Esophagus squamous epithelium (tissue), 5 donors: ENCODE measurements at places on chromosomes 12 and 14.

- DNase-seq = no peak
Measured at GRCh38 chr12:30977537-30978349, 51.2 kb downstream of the TSPAN11 start.

GRCh38 chr12:22979854-22980469, 355.0 kb downstream of the ETNK1 start:
- no peak for DNase-seq

DNA sequence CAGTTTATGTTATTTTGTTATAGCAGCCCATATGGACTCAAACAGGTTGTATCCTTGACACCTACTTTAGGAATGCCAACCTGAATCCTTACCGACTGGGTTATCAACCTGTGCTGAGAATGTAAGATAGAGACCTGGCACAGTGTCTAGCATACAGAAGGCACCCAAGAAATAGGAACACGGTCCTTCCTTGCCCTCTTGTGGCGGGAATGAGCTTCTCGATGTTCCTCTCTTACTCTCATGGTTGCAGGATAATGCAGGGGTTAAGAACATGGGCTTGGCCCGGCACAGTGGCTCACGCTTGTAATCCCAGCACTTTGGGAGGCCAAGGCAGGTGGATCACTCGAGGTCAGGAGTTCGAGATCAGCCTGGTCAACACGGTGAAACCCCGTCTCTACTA, 6.5 kb downstream of the C12orf43 start:
- no peak for DNase-seq

DNA sequence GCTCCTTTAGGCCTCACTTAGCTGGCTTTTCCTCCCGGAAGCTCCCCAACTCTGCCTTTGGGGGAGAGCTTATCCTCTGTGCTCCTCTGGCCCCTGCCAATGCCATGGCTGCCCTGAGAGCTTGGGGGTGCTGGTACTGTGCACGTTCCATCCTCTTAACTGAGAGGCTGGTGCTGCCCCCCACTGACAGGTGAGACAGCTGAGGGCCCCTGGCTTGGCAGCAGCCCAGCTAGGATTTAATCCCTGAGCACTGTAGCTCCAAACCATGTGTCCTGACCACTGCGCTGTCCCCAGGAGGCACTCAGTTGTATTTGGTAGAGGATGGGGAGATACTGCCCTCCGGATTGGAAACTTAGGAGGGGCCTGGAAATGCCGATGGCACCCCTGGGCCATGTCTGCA, 46.1 kb downstream of the UBE3B start:
- no peak for DNase-seq

DNA sequence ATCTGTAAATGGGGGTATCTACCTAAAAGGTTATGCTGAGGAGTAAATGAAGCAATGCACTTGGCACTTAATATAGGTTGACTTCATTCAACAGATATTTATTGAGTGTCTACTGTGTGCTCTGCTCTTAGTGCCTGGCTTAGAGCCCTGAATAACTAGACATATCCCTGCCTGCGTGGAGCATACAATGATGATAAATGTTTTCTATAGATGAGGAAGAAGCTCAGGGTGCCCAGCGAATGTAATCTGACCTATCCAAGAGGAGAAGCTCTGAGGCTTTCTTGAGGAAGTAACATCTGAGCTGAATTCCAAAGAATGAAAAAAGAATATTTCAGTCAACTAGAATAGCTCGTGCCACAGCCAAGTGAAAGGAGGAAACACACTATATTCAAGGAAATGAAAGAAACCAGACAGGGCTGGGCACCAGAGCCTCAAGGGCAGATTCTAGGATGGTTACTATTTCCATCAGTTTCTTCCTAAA, 17.9 kb upstream of the HIGD1C start:
- no peak for DNase-seq

DNA sequence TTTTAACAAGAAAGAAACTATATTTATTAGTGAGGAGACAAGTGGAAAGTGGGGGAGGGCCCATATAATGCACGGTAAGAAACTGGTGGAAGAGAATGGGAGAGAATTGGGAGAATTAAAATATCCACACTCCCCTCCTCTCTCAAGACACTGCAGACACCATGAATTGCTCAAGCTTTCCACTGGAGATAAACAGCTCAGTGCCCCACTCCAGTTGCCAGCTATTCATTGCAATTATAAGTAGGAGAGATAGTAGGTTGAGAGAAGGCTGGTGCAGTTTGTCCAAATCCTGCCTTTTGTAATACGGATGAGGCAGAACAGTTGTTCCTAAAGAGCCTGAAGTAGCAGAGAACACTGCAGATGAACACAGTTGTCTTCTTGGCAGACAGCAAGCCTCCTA, 38.2 kb downstream of the DCAF5 start:
- no peak for DNase-seq

- DNase-seq = no peak
Measured at GRCh38 chr12:12779529-12779928, 5.9 kb upstream of the APOLD1 start.

GRCh38 chr12:96578526-96579125, 89.2 kb downstream of the CFAP54 start:
- DNase-seq = no peak

DNA sequence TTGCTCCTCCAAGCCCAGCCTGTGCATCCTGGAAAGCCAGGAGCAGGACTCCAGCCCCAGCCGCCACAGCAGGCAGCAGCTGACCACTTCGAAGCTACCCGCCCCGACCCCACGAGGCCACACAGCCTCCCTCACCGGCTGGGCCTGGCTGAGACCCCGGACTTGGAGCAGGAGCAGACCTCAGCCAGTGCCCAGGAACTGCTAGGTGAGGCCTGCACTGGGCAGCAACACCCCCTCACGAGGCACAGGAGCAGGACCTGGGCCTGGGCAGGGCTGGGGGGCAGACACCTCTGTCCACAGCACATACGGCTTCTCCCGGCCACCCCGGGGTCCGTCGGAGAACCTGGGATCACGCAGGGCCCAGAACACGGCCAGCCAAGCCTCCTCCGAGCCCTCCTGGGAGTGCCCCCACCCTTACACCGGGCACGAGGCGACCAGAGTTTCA, 137.4 kb upstream of the C14orf180 start:
- DNase-seq = no peak

- no peak for DNase-seq
Measured at GRCh38 chr12:131609762-131610161, 101.1 kb upstream of the SFSWAP start.

GRCh38 chr12:67720351-67720856, 71.9 kb downstream of the DYRK2 start:
- DNase-seq = no peak

DNA sequence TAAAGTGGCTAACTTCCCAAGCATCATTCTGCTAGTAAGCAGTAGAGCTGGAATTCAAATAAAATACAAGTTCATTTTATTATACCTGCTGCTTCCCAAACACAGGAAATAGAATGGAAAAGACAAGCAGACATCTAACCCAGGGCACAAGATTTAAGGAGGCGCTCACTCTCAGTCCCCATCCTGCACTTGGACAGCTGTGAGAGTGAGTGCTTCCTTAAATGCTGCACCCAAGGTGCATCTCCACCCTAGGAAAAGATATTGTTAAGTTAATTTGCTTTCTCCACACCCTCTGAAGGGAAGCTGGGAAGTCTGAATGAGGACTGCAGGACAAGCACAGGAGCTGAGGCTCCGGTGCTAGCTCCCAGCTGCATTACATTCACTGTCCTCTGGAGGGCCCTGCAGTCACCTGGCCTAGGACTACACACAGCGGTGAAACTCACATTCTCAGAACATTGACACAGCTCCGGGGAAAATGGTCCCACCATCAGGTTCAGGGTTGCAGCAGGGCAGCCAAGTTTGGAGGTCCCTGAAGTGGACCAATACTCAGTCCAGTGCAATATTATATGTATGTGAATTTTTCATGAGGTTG, 14.2 kb downstream of the HEBP1 start:
- DNase-seq = no peak

GRCh38 chr14:39615352-39615751, 183.1 kb upstream of the FBXO33 start:
- no peak for DNase-seq

DNA sequence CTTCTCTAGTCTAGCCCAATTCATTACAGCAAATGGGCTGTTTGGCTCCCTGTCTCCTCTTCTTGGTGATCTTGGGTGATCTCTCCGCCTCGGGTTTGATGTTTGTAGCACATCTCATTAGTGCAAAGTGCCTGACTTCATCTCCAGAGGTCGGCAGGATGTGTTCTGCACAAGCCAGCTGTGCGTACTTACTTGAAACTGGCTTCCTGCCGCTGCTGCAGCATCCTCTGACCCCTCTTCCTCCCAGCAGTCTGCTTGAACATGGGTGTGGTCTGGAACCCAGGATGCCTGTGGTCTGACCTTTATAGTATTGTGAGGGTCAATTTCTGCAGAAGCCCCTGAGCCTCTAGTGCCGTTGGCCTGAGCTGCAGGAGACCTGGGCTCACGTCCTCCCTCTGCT, 99.2 kb downstream of the BEGAIN start:
- no peak for DNase-seq

DNA sequence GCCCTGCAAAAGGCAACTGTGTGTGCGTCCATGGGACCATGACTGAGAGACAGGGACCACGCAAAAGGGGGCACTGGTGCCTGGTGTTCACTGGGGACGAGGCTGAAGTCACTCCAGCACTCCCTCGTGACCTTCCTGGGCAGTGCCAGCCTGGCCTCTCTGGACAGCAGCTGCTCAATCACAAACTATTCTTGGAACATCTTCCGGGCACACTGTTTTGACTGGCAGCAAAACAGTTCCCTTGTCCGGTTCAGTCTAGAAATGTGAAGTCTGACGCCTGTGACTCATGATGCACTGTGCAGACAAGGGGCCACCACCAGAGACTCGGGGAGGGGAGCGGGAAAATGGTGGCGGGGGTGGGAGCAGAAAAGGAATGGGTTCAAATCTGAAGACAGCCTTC, 20.8 kb downstream of the SNRNP35 start:
- no peak for DNase-seq

- DNase-seq = no peak
Measured at GRCh38 chr12:6852651-6853354, 853 bp downstream of the USP5 start.

- DNase-seq = no peak
Measured at GRCh38 chr12:132524405-132524804, 34.5 kb downstream of the FBRSL1 start.

GRCh38 chr14:67666750-67667449, 7.5 kb downstream of the VTI1B start:
- no peak for DNase-seq

DNA sequence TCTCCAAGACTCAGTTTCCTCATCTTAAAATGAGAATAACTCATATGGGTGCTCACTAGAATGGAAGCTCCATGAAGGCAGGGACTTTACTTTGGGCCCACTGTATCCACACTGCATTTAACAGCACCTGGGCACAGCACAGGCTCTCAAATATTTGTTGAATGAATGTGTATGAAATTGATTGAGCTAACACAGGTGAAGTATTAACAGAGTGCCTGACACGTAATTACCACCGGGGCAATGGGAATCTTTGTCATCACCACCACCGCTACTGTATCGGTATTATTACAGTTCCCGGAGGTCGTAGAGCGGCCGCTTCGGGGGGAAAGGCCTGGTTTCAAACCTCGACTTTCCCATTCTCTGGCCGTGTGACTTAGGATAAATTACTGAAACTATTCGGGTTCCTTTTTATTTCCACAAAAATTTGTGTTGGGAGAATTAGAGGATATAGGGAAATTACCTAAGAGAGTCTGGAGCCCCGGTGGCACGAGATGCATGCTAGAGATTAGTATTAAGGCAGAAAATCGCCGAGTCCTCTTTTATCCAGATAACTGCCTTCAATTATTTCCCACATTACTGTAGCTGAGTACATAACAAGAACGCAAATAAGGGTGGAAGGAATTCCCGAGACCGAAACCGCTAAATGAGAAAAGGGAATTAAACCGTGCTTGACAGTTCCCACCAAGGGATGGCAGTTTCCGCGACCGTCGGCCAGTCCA, 1.0 kb upstream of the RIC8B start:
- DNase-seq = no peak

DNA sequence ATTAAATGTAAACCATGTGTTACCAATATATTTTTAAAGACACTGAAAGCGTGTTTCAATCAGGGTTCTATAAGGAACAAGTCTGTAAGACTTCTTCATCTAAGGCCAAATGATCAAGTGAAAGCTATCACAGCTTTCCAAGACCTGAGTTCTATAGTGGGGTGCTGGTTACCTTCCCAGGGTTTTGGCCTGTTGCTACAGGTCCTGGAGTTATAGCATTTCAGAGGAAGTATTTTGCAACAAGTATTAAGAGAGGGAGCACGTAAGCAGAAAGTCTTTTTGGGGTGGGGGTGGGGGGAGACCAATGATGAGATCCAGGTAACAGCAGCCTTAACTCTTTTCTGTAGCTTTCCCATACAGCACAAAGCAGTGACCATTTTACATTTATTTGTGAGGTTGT, 43.8 kb downstream of the FOXN3 start:
- no peak for DNase-seq

GRCh38 chr12:92927055-92927435, 2.0 kb downstream of the EEA1 start:
- no peak for DNase-seq

- DNase-seq = no peak
Measured at GRCh38 chr12:25775968-25776367, 182.5 kb upstream of the RASSF8 start.

DNA sequence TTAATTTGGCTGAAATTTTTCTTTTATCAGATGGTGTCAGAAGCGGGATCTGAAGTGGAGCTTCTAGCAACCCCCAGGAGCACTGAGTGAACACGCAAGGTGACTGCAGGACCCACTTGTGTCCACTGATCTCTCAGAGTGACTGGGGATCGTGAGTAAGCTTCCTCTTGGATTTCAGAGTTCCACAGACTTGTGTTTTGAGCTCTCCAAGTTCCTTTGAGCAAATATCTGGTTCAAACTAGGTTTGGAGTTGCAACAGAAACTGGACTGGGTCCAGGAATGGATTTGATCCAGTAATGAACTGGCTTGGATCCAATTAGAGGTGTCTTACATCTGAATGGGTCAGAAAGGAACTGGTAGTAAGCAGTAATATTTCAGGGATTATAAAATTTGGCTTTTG, 24.7 kb upstream of the B4GALNT1 start:
- DNase-seq = no peak

GRCh38 chr12:109566424-109566823, 6.9 kb downstream of the MMAB start:
- no peak for DNase-seq

- no peak for DNase-seq
Measured at GRCh38 chr12:11633968-11634367, 15.5 kb upstream of the ETV6 start.

DNA sequence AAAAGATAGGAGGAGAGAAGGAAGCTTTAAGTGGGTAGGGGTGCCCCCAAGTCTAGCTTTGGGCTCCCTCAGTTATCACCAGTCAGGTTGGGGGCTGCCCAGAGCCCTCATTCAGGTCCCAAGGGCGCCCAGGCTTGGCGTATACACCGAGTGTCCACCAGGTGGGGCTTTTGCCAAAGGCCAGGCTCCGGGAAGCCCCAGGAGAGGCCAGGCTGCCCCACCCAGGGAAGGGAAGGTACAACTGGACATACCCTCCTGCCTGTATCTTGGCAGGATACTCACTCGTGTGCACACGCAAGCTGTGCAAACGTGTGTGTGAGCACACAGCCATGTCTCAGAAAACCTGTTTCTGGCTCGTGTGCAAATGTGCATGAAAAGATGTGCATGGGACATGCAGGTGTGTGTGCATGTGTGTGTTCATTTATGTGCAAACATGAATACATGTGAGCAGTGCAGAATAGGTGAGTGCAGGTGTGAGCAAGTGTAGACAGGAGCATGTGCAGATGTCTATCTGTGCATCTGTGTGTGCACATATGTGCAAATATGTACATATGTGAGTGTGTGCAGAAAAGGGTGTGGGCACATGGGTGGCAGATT, 103.9 kb upstream of the MYL2 start:
- no peak for DNase-seq

GRCh38 chr14:49405291-49405690, 180.9 kb downstream of the RPS29 start:
- DNase-seq = no peak
